ENCODE measurements at places on chromosomes 1 and 21.
A peak's percentile ranks its signal among the peaks of the same experiment; 100 is the strongest.

DNA sequence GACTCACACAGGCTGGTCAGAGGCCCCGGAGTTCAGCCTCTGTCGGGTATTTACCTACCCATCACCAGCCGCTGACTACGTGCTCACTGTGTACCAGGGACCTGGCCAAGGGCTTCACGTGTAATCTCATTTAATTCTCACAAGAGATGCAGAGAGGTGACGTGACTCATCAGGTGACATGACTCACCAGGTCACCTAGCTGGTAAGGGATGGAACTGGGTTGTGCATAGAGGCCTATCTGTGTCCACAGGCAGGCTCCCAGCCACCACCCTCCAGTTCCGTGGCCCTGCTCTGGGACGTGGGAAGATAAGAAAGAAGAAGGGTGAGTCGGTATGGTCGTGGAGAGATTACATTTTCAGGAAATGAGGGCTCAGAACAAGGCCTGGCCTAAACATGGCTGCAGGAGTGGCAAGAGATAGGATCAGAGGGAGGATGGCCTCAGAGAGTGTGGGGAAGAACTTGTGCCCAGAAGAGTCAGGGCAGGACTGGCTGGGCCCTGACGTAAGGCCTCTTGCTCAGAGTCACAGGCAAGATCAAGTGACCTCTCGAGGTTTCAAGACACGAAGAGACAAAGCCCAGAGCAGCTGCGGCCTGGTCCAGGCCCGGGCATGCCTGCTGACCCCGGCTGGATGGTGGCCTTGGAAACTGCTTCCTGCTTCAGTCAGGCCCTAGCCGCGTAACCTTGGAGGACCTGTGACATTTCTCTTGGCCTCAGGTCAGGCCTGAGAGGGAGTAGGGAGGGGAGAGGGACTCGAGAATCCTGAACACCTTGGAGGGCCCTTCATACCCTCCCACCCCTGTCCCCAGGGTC, 52.7 kb upstream of the WASF2 start:
- DNase-seq: peak; percentile 47

GRCh38 chr1:117674521-117675400, 68.9 kb downstream of the TENT5C start:
- no peak for DNase-seq

DNA sequence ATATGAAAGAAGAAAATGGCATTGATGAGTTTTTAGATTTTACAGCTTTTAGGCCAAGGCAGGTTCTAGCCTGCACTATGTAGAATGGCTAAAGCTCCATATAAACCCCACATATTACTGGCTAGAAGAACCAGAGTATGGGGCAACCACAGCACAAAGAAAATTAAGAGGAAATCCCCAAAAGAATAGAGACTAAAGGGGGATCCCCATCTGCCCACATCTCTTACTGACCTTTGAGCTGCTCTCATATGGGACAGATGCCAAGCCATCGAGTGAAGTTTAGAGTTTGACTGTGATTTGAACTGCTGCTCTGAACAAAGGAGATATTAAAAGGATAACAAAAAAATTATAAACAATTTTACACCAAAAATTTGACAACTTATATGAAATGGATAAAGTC, 102.2 kb upstream of the HAO2 start:
- no peak for DNase-seq

GRCh38 chr1:59061876-59062275, 235.0 kb upstream of the FGGY start:
- peak; percentile 92 for DNase-seq

- no peak for DNase-seq
Measured at GRCh38 chr1:5992814-5993555, 760 bp upstream of the NPHP4 start.

DNA sequence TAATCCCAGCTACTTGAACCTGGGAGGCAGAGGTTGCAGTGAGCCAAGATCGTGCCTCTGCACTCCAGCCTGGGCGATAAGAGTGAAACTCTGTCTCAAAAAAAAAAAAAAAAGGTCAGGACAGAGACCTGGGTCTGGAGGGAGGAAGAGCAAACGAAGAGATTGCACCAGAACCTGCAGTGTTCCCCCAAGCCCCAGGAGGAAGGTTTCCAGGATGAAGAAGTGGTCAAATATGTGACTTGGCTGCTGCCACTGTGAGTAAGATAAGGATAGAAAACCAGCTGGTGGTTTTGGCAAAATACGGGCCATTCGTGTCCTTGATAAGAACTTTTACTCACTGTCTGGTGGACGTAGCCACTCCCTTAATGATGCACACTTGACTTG, 42.2 kb downstream of the CLDN14 start:
- peak; percentile 57 for DNase-seq

- no peak for DNase-seq
Measured at GRCh38 chr1:200909757-200910239, 15.1 kb downstream of the INAVA start.

DNA sequence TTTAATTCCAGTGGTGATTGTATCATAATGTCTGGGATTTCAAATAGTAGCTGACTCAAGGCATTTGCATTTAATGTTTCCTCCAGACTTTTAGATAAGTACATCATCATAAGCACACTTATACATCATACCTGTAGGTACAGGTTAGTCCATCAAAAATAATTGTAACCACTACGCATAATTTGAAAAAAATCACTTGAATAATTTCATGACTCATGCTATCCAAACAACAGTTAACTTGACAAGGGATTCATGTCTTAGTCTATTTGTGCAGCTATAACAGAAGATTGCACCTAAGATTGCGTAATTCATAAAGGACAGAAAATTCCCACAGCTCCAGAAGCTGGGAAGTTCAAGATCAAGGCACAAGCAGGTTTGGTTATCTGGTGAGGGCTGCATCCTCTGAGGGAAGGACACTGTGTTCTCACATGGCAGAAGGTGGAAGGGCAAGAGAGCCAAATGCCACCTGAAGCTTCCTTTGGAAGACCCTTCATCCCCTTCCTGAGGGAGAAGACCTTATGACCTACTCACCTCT, 801.7 kb upstream of the BRINP3 start:
- no peak for DNase-seq

- DNase-seq: peak; percentile 81
Measured at GRCh38 chr1:176515310-176515709, 52.3 kb downstream of the PAPPA2 start.

DNA sequence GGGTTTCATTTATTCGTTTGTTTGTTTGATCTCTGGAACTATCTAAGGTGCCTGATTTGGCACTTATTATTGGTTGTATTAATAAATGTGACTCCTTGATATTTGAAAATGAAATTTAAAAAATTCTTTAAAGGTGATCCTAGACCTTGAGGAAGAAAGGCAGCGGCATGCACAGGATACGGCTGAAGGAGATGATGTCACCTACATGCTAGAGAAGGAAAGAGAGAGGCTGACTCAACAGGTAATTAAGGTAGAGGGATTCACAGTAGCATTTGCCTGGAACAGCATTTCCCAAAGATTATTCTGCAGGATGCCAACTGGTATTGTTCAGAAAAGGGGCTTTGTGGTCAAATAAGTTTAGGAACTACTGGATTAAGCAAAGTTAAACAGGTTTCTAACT, 54.4 kb upstream of the WNT2B start:
- no peak for DNase-seq

DNA sequence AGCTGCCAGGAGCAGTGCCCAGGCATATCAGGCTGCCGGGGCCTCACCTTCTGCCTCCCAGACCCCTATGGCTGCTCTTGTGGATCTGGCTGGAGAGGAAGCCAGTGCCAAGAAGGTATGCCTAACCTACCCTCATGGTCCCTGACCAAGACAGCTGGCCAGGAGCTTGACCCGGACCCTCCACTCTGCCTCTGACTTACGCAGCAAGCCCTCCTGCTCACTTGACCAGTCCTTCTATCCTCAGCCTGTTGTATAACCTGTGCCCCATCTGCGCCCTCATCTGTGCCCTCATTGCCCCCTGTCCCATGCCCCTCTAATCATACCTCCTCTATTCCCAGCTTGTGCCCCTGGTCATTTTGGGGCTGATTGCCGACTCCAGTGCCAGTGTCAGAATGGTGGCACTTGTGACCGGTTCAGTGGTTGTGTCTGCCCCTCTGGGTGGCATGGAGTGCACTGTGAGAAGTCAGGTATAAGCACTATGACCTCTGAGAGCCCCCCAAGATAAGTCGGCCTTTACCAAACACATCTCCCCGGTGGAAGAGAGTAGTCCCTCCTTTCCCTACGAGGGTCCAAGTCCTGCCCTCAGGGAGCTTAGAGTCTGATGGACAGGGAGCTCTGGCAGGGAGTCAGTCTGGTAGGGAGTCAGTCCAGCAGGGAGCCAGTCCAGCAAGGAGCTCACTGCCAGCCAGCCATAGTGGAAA, 6.8 kb downstream of the TIE1 start:
- DNase-seq: no peak

DNA sequence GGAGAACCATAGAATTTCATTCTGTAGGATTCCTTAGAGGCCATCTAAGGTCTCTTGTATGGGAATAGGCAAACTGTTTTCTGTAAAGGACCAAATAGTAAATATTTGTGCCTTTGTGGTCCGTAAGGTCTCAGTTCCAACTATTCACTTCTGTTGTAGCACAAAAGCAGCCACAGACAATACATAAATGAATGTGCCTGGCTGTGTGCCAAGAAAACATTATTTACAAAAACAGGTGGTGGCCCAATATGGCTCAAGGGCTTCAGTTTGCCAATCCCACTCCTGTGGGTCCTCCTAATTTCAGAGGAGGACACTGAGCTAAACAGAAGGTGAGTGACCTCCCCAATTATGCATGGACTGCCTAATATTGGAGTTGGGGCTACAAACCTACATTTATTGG, 67.6 kb upstream of the EDEM3 start:
- no peak for DNase-seq

DNA sequence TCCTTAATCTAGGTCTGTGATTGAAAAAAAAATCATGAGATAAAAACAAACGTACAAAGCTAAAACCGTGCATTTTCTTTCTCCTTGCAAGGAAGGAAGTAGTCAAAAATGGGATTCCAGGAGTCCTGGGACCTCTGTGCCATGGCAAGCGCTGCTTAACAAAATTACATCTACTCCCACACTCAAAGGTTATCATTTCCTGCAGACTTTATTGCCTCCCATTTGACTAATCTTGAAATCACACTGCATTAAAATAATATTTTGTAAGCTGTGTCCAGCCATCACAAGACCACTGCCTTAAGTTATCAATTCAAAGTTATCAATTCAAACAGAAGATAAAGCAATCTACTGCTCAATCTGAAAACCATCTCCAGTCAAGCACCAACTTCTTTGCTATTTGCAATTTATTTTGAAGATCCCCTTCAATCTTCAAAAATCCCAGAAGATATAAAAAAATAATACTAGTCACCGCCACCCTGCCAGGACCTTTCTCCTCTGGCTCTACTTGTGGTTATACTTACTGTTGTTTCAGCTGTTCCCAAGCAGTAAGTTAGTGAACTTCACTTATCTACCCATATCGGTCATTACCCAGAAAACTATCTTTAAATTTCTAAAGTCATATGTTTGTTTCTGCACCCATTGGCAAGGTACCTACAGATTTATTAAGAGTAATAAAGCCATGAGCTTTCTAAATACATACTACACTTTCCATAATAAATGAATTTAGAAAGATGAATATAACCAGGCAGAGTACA, 38.1 kb upstream of the RAP1GAP start:
- no peak for DNase-seq

DNA sequence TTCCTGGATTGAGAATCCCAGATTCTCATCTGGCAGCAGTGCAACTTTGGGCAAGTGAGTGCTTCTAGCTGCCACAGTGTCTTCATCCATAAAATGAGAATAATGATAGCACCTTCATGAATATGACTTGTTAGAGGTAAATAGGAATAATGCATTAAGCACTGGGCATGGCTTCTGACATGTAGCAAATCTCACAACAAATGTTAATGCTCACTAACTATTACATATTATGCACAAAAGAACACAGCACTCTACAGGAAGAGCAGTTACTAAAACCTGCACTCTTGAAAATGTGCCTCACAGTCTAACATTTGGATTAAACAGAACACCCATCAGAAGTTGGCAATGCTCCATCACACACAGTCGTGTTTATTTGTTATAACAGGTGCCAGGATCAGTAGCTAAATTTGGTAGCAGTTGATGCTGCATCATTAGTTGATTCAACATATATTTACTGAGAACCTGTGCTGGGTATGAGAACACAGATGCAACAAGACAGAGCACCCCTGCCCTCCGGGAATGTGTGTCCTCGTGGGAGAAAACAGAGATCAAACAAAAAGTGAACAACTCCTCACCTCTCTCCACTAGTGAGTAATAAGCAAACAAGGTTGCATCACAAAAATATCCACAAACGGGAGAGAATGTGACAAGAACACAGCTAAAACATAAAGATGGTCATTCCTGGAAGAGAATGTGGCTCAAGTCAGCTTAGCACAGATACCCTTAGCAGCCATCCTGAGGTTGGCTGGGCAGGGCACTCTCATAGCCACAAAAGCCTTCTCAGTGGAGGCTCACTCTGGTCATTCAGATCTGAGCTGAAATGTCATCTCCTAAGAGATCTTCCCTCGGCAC, 26.2 kb upstream of the LBR start:
- DNase-seq: no peak

DNA sequence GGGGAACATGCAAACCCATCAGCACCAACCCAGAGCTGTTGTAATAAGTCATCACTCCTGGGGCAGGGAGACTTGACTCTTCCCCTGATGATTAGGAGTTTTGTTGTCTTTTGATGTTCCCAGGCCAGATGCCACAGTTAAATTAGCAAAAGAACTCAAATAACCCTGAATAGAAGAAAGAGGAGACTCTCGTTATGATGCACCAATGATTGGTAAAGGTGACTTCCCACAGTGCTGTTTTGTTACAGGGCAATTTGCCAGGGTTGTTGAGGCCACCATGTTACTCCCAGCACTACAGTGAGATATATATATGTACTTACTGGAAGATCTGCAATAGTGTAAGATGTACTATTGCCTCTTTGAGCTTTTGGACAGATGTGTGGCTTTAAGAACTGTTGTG, 24.3 kb upstream of the RCAN1 start:
- DNase-seq: no peak

GRCh38 chr1:187491082-187491720, 662.5 kb downstream of the PLA2G4A start:
- DNase-seq: peak; percentile 89

DNA sequence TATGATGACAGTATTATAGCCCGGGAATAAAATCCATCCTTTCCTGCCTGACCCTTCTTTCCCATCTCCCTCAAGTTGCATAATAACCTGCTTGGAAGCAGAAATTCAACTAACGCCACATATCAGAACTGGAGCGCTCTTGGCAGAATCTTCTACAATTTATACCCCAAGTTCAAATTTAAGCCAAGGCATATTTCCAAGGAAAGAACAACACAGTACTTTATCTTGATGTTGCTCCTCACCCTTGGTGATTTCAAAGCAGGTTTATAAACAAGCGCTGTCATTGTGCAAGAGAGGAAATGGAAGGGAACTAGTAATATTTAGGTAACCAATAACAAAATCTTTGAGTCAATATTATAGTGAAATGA, 38.0 kb upstream of the PTGFRN start:
- DNase-seq: no peak

- peak; percentile 35 for DNase-seq
Measured at GRCh38 chr1:225460737-225461532, 33.1 kb upstream of the LBR start.
